ENCODE measurements at places on chromosomes 3 and 15. TPM values are rescaled to one million over a fixed set of nuclear protein-coding genes. Genes with fewer than 3 reads are reported as not detected.

The WDR72 gene
- not detected for total RNA-seq

The CCR9 gene
- total RNA-seq: not detected

The MB21D2 gene
- total RNA-seq: 99.1 TPM

The THPO gene
- 0.43 TPM for total RNA-seq

- no peak for DNase-seq
These were observed 17.5 kb downstream of the POPDC2 start for GRCh38 chr3:119642746-119643473.

DNA sequence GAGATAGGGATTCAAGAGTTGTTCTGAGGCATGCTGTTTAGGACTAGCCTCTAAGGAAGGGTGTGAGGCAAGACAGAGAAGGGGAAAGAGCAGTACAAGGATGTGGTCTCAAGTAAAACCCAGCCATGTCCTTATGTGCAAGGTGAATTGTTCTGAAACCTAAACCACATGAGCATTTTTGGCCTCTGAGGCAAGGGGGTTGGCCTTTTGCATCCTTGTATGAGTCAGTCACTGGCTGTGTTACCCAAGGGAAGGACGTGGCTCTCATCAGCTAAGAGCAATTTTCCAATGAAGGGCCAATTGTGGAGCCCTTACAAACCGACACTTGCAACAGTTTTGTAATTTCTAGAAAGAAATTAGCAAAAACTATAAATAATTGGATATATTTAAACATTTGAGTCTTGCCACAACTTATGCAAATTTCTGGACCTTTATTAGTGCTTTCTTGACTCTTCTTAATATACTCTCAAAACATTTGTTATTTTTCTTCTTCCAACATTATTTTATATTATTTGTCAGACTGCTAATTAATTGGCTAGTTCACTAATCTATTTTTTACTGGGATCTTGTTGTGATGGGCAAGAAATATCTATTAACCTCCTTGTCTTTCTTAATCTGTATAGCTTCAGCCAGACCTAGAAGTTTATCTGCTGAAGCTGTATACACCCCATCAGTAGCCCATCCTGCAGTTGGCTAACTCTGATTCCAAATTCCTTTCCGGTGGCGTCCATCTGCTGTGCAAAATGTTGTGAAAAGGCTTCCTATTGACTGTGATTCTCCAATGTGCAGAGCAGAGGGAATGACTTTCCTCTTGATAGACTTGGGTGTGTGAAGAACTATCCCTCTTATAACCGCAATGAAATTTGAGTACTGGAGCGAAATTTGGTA is 97.7 kb upstream of the P2RY1 start:
- peak; percentile 50 for DNase-seq

- DNase-seq: no peak
These were observed 207.6 kb downstream of the ADAMTS17 start for GRCh38 chr15:100134089-100134583.

All from A172 (cell line).